ENCODE measurements at places on chromosomes 3 and 15.

GRCh38 chr3:58835086-58835485, 168.5 kb upstream of the FAM3D start:
- DNase-seq: no peak

DNA sequence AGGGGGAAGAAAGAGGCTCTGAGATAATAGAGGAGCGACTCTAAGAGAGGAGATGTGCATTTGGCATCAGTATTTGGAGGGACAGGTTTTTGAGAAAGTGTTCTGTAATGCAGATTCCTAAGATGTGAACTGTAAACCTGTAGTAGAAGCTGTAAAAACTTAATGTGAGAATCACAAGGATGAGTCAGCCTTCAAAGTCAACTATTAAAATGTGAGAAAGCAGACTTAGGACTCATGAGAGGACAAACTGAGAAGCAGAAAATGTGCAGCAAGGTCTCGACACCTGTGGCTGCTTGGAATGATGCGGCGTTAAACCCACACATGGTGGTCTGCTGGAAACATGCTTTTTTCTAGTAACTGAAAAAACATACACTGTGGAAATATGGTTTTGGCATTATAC, 36.0 kb downstream of the USP13 start:
- DNase-seq: no peak

DNA sequence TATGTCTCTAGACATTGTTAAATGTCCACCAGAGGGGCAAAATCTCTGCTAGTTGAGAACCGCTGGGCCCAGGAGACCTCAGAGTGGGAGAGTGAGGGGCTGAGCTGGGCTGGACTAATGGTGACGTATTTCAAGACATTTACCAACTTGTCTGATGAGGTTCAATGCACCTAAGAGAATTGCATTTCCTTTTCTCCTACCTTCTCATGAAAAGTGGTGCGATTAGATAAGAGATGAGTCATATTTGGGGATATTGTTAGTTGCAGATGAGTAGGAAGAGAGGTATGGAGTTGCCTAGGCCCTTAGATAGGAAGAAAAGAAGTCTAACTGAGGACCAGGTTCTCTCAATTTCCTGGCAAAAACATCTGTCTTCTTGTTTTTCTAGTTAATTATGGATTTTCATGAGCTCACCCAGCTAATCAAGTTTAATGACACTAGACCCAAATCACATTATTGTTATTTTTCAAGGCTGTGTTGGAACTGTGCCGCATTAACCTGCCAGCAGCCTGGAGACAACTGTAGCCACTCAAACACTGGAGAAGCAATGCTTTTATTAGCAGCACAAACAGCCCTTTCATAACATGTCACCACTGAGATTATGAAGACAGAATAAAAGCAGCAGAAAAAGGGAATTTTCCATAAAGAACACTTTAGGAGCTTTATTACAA, 144.2 kb downstream of the PDCD6IP start:
- no peak for DNase-seq

DNA sequence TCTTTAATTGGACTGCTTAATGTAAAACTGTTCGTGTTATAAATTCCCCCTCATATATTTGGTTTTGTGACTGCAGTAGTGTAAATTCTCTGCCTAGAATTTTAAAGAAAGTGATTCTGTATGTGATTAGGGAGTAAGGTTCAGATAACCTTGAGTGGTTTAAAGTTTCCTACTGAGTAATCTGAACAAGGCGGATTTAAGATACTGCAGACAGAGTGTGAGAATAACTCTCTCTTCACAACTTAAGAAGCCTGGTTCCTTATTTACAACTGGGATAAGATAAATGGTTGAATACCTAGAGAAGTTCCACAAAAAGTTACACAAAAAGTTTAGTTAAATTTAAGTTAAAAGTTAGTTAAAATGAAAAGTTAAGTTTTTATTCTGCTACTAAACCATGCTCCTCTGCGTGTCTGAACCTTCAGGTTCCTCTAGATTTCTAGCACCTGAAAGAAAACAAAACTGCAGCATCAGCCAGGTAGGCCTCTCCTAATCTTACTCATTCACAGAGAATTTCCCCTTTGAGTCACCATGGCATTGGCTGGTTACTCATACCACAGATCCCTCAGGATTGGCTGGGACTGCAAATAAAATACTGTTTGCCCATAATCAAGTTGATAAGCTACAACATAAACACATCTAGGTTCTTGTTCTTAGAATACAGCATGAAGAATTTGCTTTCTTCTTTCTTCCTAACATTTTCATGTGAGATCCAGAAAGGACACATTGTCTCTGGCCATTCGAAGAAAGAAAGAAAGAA, at the start of gene ARL14:
ARL14 (plus strand) TSS at position 614 of the 757 bp plus-strand sequence. CDS start 187 bp downstream, outside the sequence.
- no peak for DNase-seq

DNA sequence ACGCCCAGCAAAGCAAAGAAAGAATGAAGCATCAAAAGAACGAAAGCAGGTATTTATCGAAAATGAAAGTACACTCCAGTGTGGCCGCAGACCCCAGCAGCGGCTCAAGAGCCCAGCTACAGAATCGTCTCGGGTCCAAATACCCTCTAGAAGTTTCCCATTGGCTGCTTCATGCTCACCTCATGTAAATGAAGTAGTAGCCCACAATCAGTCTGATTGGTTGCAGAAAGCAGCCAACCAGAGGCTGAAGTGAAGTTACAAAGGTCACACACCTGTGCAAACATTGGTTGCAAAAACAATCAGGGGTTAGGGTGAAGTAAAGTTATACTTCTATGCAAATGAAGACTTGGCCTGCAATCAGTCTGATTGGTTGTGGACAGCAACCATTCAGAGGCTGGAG, 32.0 kb downstream of the SV2B start:
- no peak for DNase-seq

DNA sequence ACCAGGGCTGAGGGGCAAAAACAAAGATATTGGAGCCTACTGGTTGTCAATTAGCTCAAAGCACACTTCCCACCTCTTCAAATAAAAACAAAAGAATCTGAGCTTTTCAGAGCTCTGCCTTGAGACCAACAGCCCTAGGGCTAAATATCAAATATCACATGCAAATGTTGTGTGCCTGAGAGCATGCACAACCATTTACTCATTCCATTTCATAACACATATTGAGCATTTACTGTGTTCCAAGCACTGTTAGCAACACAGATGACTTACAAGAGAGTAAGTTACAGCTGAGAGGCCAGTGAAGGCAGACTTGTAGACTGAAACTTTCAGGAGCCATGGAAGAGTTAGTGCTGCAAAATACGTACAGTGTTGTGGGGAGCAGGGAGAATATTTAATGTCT, 222.4 kb downstream of the CPNE4 start:
- DNase-seq: no peak

- DNase-seq: no peak
These were observed 51.2 kb downstream of the FGF12 start for GRCh38 chr3:192675958-192676649.

- DNase-seq: no peak
These were observed 243.1 kb downstream of the ADAMTS17 start for GRCh38 chr15:100098705-100099104.

DNA sequence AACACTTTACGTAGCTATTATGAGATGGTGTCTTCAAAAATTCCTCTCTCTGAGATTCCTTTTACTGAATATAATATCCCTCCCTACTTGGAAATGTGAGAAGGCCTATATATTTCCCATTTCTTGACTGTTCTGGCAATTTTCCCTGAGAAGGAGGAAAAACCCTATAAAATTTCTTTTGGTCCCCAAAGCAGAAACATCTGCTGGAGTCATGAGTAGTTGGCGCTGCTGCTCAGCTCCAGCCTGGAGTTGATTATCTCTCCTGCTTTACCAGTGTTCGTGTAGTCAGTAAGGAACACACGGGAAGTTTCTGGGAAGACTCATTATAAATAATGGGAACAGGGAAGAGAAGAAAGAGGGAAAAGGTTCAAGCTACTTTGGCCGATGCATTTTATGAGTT, 680.1 kb downstream of the EPHA3 start:
- no peak for DNase-seq

- no peak for DNase-seq
These were observed 10.8 kb downstream of the PDHB start for GRCh38 chr3:58422756-58423325.

DNA sequence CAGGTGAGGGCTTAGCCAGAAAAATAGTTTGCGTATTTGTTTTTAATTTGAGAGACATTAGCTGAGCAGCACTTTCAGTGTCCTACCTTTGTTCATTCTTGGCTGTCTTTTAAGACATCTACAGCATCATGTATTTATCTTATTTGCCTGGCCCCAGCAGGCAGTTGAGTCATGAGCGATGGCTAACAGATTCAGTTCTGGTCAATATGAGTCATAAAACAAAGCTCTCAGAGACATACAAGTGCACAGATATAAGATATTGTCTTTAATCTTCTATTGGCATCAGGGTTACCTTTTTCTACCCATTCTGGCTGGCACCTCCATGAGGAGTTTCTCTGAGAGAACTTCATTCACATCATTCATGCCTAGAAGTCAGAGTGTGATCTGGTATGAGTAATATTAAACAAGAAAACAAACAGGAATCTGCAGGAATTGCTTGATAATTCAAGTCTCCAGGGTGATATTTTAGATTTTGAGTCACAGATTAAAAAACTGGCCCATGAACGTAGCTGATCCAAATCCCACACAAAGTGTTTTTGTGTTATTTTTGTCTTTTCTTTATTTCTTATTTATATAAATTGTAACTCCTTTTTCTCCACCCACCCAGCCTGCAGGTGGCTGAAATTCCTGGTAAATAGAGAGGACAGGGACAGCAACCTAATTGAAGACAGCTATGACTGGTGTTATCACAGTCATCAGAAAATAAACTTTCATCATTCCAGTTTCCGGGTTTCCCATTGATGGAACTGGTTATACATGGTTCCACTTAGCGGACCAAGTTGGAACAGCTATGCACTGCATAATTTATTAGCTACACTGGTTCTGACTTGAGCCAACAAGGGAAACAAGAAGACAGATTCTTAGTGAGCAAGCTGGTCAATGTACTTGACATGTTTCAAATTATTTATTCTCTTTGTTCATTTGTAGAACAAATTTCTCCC, 47.3 kb downstream of the PLSCR2 start:
- no peak for DNase-seq

DNA sequence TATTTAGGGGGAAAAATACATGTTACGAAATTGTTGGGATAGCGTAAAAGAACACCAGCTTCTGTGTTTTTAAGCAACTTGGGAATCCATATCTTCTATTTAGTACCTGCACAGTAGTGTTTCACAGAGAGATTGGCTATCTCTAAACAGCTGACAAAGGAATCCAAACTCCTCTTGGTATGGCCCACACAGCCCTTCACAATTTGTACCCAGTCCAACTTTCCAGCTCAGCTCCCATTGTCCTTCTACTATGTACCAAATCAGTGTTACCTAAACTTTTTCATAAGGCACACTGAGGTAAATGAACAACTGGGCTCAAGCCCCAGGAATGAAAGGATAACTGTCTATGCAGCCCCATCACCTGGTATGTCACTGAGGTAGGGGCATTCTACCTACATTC, 61.9 kb downstream of the TNIK start:
- no peak for DNase-seq

DNA sequence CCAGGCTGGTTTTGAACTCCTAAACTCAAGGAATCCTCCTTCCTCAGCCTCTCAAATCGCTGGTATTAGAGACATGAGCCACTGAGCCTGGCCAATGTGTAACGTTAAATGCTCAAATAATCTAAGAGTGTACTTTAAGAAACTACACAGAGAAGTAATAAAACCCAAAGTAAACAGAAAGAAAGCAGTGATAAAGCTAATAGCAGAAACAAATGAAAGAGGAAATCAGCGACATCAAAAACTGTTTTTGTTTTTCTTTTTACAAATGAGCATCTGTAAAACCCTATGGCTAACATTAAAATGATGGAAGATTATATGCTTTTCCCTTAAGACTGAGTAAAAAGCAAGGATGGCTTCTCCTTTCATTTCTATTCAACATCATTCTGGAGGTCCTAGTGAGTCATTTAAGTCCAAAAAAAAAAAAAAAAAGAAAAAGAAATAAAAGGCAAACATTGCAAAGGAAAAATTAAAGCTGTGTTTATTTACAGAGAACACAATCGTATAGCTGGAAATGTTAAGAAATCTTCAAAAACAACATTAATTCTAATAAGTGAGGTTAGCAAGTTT, 36.8 kb upstream of the FNDC3B start:
- DNase-seq: no peak

- no peak for DNase-seq
These were observed 51.3 kb upstream of the FGD5 start for GRCh38 chr3:14767245-14768051.

- DNase-seq: no peak
These were observed 129.8 kb downstream of the FGF12 start for GRCh38 chr3:192597506-192597905.

DNA sequence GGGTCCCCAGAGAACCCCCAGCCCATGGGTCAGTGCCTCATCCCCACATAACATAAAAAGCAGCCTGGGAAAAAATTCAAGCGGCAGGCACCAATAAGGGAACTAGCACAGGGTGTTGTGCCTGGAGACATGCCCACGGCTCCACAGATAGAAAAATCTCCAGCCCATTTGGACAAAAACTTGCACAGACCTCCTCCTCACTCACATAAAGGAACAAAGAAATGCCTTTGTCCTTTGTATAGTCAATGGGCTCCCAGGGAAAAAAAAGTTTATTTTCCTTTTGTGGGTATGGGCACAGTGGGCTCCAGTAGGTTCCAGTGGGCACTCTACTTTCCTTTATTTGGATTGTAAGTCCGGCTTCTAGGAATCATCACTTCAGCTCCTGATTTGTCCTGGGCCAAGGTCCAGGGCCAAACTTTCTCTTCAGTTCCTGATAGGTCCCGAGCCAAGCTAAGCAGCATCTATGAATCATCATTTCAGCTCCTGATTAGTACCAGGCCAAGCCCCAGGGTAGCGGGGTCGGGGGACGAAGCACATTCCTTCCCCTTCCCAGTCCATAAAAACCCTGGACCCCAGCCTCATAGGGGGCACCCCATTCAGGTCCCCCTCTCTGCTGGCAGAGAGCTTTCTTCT, 1.6 kb upstream of the DNAH12 start:
- DNase-seq: no peak

DNA sequence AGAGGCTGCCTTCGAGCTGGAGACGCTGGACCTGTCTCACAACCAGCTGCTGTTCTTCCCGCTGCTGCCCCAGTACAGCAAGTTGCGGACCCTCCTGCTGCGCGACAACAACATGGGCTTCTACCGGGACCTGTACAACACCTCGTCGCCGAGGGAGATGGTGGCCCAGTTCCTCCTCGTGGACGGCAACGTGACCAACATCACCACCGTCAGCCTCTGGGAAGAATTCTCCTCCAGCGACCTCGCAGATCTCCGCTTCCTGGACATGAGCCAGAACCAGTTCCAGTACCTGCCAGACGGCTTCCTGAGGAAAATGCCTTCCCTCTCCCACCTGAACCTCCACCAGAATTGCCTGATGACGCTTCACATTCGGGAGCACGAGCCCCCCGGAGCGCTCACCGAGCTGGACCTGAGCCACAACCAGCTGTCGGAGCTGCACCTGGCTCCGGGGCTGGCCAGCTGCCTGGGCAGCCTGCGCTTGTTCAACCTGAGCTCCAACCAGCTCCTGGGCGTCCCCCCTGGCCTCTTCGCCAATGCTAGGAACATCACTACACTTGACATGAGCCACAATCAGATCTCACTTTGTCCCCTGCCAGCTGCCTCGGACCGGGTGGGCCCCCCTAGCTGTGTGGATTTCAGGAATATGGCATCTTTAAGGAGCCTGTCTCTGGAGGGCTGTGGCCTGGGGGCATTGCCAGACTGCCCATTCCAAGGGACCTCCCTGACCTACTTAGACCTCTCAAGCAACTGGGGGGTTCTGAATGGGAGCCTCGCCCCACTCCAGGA, 21.1 kb downstream of the NRROS start:
- no peak for DNase-seq

Measured in CD4-positive, alpha-beta T cell treated with Interleukin-6 at 100 ng/mL for 8 hours (primary cell).